ENCODE measurements at places on chromosomes 6 and 20.

- DNase-seq = no peak
Measured at GRCh38 chr20:35287509-35288324, 3.1 kb upstream of the EIF6 start.

GRCh38 chr6:33927616-33928015, 123.8 kb upstream of the MLN start:
- no peak for DNase-seq

DNA sequence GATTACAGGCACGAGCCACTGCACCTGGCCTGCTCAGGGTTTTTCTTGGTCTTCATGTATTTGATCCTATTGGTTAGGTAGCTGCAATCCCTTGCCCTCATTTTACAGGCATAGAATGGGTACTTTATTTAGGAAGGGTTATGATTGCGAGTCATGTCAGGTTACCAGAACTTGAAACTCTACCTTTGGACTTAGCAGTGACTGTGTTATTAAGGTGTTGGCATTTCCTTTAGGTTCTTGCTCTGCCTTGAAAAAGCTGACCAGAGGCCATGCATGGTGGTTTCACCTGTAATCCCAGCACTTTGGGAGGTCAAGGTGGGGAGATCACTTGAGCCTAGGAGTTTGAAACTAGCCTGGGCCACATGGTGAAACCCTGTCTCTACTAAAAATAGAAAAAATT, 24.5 kb downstream of the JARID2 start:
- DNase-seq = no peak

DNA sequence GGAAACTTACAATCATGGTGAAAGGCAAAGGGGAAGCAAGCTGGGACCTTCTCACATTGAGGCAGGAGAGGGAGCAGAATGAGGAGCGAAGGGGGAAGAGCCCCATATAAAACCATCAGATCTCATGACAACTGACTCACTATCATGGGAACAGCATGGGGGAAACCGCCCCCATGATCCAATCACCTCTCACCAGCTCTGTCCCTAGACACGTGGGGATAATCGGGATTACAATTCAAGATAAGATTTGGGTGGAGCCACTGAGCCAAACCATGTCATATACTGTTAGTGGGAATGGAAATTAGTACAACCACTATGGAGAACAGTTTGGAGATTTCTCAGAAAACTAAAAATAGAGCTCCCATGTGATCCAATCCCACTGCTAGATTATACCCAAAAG, 163.7 kb downstream of the MANEA start:
- no peak for DNase-seq

- DNase-seq = no peak
Measured at GRCh38 chr6:166162599-166163342, 4.9 kb downstream of the TBXT start.
